ENCODE measurements at places on chromosomes 12 and 14. TPM values are rescaled to one million over a fixed set of nuclear protein-coding genes. Genes with fewer than 3 reads are reported as not detected.

- no peak for DNase-seq
These were observed 110.0 kb downstream of the FOXG1 start for GRCh38 chr14:28876572-28876945.

GRCh38 chr12:45893240-45893639 lies 97.1 kb downstream of the SCAF11 start:
- no peak for DNase-seq

DNA sequence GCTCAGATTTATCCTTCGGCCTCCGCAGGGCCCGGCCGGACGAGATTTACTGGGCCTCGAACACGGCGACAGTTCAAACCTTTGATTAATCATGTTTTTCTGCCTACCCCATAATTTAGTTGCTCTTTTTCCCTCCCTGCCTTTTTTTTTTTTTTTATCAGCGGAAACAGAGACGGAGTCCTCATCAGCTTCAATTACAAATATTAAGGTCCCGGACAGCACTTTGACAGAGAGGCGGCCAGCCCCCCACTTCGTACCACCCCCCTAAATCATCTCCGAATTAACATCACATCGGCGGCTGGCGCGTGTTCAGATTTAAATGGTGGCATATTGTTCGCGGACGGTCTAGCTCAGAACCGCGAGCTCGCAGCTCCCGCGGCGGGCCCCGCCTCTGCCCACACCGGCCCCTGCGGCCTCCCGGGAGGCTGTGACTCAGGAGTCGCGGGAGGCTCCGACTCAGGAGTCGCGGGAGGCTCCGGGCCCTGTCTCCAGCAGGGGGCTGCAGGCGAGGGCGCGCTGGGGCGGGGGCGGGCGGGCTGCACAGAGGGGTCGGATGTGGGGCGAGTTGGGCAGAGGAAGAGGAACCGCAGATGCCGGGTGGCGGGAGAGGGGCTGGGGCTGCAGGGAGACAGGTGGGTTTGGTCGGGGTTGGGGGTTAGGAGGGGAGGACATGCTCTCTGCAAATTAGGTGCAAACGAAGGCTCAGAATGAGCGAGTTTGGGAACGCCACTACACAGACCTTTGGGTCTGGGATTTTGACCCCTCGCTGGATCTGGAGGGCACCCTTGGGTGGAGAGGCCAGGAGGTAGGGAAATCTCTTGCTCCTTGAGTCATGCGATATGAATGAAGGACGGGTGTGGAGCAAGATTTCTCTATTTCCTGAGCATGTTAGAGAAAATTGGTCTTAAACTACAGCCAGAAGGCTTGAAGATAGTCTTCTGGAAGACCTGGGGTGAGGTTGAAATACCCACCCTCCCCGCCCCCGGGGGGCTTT lies 19.6 kb upstream of the ATP5MC2 start:
- peak; percentile 68 for DNase-seq

- DNase-seq = no peak
These were observed 36.1 kb upstream of the STXBP6 start for GRCh38 chr14:25086081-25086480.

DNA sequence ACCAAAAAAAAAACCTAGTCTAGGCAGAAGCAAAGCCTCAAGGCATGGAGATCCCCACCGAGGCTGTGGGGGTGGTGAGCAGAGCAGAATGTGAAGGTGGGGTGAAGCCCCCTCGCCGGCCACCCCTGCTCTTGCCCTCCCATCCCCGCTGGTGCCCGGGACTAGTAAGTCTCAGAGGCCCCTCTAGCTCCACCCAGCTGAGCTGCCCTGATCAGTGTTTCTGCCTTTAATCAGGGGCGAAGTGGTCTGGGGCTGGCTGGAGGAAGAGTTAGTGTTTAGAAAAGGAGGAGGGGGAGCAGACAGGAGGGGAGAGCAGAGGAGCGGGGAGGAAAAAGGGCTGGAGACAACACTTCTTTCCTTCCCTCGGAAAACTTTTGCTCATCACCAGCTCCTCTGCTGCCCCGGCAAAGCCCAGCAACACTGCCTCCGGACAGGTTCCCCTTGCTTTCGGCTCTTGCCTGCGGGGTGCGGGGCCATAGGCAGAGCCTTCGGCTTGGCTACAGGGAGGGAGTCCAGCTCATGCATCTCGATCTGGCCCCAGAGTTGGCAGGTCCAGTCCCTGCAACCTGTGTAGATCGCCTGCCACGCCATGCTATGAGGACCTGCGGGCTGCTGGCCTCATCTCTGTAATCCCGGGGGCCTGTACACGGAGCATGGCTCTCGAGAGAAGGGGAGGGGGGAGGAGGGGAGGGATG lies 3.4 kb upstream of the DLK1 start:
- DNase-seq = no peak

DNA sequence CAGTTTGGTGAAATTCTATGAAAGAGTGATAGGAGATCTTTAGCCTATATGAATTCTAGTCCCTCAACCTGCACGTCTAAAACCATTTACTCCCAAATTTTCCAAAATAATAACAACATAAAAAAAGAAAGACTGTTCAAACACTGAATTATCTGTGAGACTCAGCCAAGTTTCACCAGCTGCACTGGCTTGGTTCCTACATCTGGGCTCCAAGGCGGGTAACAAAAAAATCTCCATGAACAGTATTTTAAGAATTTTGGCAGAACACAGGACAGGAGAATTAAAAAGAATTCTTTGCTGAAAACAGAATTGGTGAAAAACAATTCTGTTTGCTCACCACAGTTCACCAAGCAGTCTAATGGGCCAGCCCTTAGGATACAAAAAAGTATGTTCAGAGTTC lies 536.8 kb upstream of the ATP2B1 start:
- DNase-seq = no peak

DNA sequence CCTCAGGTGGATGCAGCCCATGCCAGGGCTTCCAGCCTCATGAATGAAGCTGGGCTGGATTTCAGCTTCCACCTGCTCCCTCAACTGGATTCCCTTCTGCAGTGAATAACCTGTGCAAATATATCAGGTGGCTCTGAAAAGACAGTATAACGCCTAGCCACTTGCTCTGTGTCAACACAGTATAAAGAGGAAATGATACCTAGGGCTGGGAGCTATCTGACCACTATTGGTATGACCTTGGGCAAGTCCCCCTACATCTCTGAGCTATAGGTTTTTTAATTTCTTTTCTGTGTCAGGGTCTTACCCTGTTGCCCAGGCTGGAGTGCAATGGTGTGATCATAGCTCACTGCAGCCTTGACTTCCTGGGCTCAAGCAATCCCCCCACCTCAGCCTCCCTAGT lies 19.8 kb downstream of the ISM2 start:
- DNase-seq = no peak

GRCh38 chr14:105303949-105304348 lies 3.1 kb upstream of the BRF1 start:
- DNase-seq = no peak

- DNase-seq = no peak
These were observed 64.5 kb downstream of the DIP2B start for GRCh38 chr12:50569321-50569720.

- no peak for DNase-seq
These were observed 192.0 kb downstream of the TTC7B start for GRCh38 chr14:90624227-90624626.

GRCh38 chr14:33556382-33557121 lies 394.3 kb downstream of the EGLN3 start:
- no peak for DNase-seq

GRCh38 chr14:100539003-100539660 lies 48.1 kb downstream of the BEGAIN start:
- DNase-seq = no peak

DNA sequence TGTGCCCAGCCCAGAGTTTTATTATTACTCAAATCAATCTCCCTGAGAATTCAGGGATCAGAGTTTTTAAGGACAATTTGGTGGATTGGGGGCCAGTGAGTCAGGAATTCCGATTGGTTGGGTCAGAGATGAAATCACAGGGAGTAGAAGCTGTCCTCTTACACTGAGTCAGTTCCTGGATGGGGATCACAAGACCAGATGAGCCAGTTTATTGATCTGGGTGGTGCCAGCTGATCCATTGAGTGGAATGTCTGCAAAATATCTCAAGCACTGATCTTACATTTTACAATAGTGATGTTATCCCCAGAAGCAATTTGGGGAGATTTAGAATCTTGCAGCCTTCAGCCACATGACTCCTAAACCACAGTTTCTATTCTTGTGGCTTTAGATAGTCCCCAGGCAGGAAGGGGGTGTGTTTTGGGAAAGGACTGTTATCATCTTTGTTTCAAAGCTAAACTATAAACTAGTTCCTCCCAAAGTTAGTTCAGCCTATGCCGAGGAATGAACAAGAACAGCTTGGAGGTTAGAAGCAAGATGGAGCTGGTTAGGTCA lies 89.1 kb upstream of the CNOT2 start:
- DNase-seq = no peak

- no peak for DNase-seq
These were observed 214.9 kb downstream of the ZFP36L1 start for GRCh38 chr14:68577802-68578541.

DNA sequence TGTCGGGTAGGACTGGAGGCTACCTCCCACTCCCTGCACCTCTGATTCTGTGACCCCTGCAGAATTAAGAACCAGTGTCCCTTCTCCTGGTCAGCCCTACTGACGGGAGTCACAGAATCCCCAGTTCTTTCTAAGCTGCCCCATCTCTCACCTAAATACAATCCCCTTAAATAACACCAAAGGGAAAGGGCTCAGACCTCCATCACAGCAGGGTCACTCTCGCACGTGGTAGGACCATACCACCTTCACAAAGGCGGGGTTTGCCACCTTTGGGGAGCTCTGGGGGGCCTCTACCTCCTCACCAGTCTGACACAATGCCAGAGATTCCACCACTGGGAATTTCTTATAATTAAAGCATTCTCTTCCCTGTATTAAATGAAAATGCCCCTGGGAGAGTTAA lies 35.6 kb downstream of the DAD1 start:
- no peak for DNase-seq

GRCh38 chr12:6469609-6470374 lies 685 bp downstream of the VAMP1 start:
- DNase-seq = no peak

DNA sequence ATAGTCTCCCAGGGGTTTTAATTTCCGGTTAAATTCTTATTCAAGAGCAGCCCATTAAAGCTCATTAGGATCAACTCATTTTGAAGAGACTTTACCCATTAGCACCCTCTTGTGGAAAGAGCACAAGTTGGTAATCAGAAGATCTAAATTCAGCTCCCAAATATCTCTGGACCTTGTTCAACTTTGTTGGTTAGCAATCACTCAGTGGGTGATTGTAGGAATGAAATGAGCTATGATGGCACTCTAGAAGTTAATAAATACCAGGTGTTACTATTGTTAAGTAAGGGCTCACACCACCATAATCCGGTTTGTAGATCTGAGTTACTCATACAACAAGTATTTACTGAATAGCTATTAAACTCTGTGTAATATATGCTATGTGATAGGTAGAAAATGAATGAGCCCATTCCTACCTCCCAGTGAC lies 42.9 kb downstream of the TRIP11 start:
- peak; percentile 5 for DNase-seq

DNA sequence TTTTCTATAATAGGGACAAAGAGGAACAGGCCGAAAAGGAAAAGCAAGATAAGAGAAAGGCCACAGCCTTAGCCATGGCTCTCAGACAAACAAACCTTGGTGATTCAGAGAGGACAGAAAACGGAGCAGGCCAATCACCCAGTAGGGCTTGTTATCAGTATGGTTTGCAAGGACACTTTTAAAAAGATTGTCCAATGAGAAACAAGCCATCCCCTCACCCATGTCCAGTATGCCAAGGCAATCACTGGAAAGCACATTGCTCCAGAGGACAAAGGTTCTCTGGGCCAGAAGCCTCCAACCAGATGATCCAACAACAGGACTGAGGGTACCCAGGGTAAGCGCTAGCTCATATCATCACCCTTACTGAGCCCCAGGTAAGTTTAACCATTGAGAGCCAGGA lies 243.8 kb upstream of the BTG1 start:
- DNase-seq = no peak

DNA sequence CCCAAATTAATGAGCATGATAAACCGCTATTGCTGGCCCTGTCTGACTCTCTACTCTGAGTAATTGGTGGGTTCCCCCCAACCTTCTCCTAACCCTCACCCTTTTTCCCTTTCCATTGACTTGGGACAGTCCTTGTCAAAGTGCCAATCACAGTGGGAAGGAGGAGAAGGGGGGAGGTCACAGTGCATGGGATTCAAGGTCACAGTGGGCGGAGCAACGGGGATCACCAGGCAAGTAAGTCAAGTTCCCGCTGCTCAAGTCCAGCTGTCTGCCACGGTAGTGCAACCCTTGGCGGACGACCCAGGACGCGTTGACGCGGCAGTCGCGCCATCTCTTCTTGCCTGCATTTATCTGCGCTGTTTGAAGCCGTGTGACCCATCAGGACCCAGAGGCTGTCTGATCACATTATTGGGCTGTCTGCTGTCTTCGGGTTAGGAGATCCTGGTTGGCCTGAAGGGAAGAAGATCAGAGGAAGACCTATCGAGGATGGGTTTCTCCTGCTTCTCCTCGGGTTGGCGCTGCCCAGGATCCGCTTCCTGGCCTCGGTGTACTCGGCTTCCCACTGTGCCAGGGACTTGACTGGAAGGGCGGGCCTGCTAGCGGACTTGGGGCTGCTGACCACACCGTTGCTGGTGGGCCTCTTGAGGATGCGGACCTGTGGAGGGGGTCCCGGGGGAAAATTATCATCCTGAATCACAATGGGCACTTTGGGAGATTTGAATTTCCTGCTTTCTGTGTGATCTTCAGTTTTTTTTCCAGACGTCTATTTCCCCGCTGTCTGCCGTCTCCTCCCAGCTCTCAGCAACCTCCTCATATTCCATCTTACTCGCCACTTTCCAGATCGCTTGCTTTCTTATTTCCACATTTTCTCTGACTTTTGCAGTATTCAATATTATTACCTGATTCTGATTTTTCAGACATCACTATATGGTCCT lies 3.1 kb upstream of the MDM2 start:
- DNase-seq = no peak

DNA sequence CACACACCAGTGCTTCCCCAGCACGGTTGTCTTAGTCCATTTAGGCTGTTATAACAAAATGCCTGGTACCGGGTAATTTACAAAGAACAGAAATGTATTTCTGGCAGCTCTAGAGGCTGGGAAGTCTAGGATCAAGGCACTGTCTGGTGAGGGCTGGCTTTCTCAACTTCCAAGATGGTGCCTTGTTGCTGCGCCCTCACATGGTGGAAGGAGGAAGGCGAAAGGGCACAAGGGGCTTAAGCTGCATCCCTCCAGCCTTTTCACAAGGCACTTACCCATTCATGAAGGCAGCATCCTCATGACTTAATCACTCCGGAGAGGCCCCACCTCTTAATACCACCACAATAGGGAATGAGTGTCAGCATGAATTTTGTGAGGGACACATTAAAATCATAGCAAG lies 155.5 kb downstream of the SLC15A5 start:
- no peak for DNase-seq

- DNase-seq = no peak
These were observed 28.3 kb upstream of the CMKLR1 start for GRCh38 chr12:108367436-108367835.

- no peak for DNase-seq
These were observed 247.8 kb downstream of the MSRB3 start for GRCh38 chr12:65526311-65526710.

Gene CCDC184
- 13.3 TPM for total RNA-seq

Gene CRACR2A
- 6.5 TPM for total RNA-seq

Gene TMEM229B
- total RNA-seq = 0.08 TPM

Gene CLEC12A
- total RNA-seq = not detected

Gene RPL10L
- total RNA-seq = not detected

Gene ESRRB
- 0.08 TPM for total RNA-seq

Gene PRICKLE1
- 15.6 TPM for total RNA-seq

Gene KRT4
- not detected for total RNA-seq

Gene ATG14
- 14.0 TPM for total RNA-seq

Measured in endothelial cell (in vitro differentiated cells).